ENCODE measurements at places on chromosomes 13 and 19.

GRCh38 chr19:19296953-19297689 lies 23.2 kb downstream of the SUGP1 start:
- no peak for DNase-seq

- no peak for DNase-seq
Measured at GRCh38 chr19:35484252-35485036, 5.8 kb downstream of the KRTDAP start.

DNA sequence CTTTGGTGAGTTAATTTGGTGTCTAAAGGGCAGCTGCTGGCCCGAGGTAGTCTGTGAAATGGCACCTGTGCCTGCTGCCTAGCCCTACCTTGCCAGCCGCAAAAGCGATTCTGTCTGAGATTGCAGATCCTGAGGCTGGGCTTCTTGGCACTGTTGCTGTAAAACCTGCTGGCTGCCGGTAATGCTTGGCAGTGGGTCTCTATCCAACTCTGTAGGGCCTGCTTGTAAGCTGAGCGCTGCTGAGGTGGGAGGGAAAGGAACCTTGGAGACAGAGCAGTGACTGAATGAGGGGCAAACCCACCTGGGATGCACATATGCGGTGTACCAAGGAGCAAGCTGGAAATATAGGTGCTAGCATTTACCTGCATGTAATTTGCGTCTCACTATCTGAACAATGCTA lies 11.7 kb downstream of the LCP1 start:
- no peak for DNase-seq

- DNase-seq = no peak
Measured at GRCh38 chr13:98810746-98811145, 58.3 kb upstream of the SLC15A1 start.

- DNase-seq = no peak
Measured at GRCh38 chr13:20658451-20659040, 45.0 kb upstream of the IL17D start.

- no peak for DNase-seq
Measured at GRCh38 chr19:32372726-32373517, 27.5 kb downstream of the ZNF507 start.

DNA sequence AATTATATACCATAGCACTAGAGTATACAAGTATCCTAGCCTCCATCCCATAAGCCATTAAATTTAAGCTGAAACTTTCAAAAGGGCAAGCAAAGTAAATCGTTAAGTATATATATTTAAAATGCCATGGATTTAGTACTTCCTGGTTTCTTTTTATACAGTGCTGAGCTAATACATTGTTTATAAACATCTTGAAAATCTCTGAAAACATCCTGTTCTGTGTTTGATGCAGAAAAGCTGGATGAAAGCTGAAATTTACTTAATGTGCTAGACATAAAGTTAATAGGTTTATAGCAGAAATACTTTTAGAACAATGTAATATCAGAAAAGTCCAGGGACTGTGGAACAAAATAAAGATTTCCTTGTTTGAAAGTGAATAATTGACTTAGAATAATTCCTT lies 875.4 kb downstream of the SLITRK6 start:
- no peak for DNase-seq
